ENCODE measurements at places on chromosomes 7 and 10. TPM values are rescaled to one million over a fixed set of nuclear protein-coding genes. Genes with fewer than 3 reads are reported as not detected.

Gene NSUN5
- total RNA-seq: 23.2 TPM

Gene NPC1L1
- total RNA-seq: 0.17 TPM

Gene TPST1
- total RNA-seq: 13.6 TPM

Gene NRG3
- 0.65 TPM for total RNA-seq

Gene MYL10
- not detected for total RNA-seq

Gene DNAJC9
- total RNA-seq: 9.3 TPM

Gene ARMC3
- not detected for total RNA-seq

Gene MMD2
- not detected for total RNA-seq

Gene FEZF1
- total RNA-seq: not detected

Gene TMEM140
- total RNA-seq: 19.9 TPM

Gene NUDCD3
- 86.7 TPM for total RNA-seq

GRCh38 chr10:93601774-93602162, 733 bp upstream of the RBP4 start:
- peaks cover 16% of the 10 kb centered on the region for H3K4me1 ChIP-seq
- no peak for DNase-seq
- H3K4me3 ChIP-seq: peak overlapping the region; percentile 55
- no peak overlapping the region for H3K27ac ChIP-seq

- H3K4me3 ChIP-seq: no peak overlapping the region
- no peaks in the 10 kb centered on the region for H3K36me3 ChIP-seq
- no peak overlapping the region for H3K27ac ChIP-seq
- H3K27me3 ChIP-seq: no peaks in the 10 kb centered on the region
- H3K4me1 ChIP-seq: peaks cover 22% of the 10 kb centered on the region
Measured at GRCh38 chr10:89646889-89647657, 2.0 kb upstream of the PANK1 start.

- H3K36me3 ChIP-seq: peaks cover 25% of the 10 kb centered on the region
- H3K27ac ChIP-seq: no peak overlapping the region
- no peak overlapping the region for H3K4me3 ChIP-seq
- H3K4me1 ChIP-seq: peaks cover 16% of the 10 kb centered on the region
Measured at GRCh38 chr7:149022756-149023360, 5.4 kb downstream of the PDIA4 start.

- no peak overlapping the region for H3K27ac ChIP-seq
- no peak overlapping the region for H3K4me3 ChIP-seq
- H3K4me1 ChIP-seq: no peaks in the 10 kb centered on the region
- H3K36me3 ChIP-seq: no peaks in the 10 kb centered on the region
- H3K27me3 ChIP-seq: no peaks in the 10 kb centered on the region
Measured at GRCh38 chr7:146131701-146132100, 15.1 kb downstream of the CNTNAP2 start.

DNA sequence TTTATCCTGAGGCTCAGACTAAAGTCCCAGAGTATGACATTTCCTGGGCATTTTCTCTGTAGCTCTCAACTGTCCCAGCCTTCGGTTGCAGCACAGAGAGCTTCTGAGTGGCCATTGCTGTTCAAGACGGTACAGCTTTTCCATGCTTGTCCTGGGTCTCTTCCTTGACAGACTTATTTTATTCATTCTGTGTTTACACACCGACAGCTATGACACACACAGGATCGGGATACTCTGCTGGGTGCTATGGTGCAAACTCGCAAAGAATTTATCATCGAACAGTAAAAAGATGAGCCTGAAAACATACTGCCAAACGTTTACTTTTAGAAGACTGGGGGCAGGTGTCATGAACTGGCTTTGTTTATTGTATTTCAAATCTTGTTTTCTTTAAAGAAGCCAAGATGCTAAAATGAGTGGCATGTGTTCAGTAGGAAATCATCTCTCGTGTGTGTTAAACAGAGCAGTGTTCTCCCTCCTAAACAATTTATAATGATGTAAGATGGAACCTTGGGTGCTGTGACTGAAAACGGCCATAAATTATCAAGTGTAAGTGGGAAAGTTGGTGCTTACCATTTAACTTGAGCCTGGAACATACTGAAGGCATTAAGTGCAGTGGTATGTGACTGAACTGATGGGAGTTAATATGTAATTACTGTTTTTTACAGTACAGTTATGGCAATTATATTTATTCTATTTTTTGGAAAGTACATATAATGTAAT, 120.8 kb downstream of the CELF2 start:
- H3K4me3 ChIP-seq: no peak overlapping the region
- peaks cover 17% of the 10 kb centered on the region for H3K4me1 ChIP-seq
- H3K36me3 ChIP-seq: no peaks in the 10 kb centered on the region
- no peak overlapping the region for H3K27ac ChIP-seq

DNA sequence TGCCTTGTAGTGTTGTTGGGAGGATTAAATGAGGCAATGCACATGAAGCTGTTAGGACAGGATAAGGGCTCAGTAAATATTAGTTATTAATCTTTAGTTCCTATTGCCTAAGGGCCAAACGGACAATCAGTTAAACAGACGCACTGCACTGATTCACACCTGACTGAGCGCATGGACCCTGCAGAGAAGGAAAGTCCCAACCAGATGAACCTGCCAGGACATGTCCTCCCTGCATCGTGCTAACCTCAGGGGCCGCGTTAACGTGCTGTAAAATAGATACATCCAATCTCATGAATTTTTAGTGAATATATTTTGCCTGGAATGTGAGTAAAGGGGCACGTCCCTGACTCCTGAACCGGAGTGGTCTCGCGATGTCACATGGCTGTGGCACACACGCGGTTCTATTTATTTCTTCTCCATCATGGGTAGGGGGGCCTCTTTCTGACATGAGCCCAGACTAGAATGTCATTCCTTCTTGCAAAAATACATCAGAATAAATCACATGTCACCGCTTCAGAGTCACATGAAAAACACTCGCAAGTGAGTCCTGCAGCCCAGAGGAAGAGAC, 12.3 kb downstream of the ADARB2 start:
- no peak overlapping the region for H3K4me3 ChIP-seq
- no peaks in the 10 kb centered on the region for H3K4me1 ChIP-seq
- H3K27ac ChIP-seq: no peak overlapping the region
- no peaks in the 10 kb centered on the region for H3K36me3 ChIP-seq

- no peaks in the 10 kb centered on the region for H3K27me3 ChIP-seq
- DNase-seq: no peak
- H3K27ac ChIP-seq: no peak overlapping the region
Measured at GRCh38 chr10:108868881-108869280, 1054.4 kb downstream of the XPNPEP1 start.

GRCh38 chr10:20891338-20891714, 5.8 kb downstream of the NEBL start:
- DNase-seq: no peak
- H3K27ac ChIP-seq: no peak overlapping the region
- H3K4me1 ChIP-seq: no peaks in the 10 kb centered on the region
- H3K36me3 ChIP-seq: no peaks in the 10 kb centered on the region
- no peak overlapping the region for H3K4me3 ChIP-seq

DNA sequence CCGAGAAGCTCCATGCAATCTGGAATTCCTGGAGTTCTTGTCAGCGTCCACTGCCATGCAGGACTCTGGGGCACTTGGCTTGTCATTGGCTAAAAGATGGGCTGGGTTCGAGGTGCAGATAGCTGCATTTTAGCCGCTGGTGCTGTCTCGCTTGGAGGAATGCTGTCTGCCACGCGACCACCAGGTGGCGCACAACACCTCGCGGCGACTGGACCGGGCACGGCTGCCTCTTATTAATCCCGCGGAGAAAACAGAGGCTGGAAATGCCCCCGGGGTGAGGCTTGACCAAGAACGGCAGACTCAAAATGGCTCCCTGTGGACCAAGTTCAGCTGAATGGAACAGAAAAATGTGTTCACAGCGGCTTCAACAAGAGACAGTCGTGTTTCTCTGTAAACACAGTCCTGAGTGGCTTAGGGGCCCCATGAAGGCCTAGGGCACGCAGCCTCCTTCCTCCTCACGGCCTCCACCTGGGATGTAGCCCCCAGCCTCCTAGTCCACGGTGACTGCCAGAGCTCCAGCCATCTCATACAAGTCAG, 46.2 kb downstream of the AOC1 start:
- no peak overlapping the region for H3K27ac ChIP-seq
- H3K36me3 ChIP-seq: no peaks in the 10 kb centered on the region
- H3K27me3 ChIP-seq: no peaks in the 10 kb centered on the region
- H3K4me3 ChIP-seq: no peak overlapping the region
- peaks cover 35% of the 10 kb centered on the region for H3K4me1 ChIP-seq

DNA sequence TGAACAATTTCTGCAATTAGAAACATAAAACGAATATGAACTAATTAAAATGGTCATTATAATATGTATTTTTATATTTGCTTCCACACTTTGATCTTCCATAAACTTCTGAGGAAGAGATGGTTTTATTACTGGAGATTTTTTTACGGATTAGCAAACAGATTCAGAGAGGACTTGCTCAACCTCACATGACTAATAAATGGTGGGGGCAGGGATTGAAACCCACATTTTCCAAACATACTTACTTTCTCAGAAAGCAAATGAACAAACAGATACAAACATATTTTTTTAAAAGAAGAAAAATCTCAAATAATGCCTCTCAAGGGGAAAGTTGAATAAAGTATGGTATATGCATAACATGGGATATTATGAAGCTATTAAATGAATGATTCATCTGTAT, 18.3 kb downstream of the ANKMY2 start:
- no peak overlapping the region for H3K27ac ChIP-seq
- H3K4me1 ChIP-seq: no peaks in the 10 kb centered on the region
- no peak for DNase-seq
- no peak overlapping the region for H3K4me3 ChIP-seq

- no peak overlapping the region for H3K27ac ChIP-seq
- no peaks in the 10 kb centered on the region for H3K27me3 ChIP-seq
- H3K36me3 ChIP-seq: no peaks in the 10 kb centered on the region
- DNase-seq: no peak
- H3K4me1 ChIP-seq: peaks cover 35% of the 10 kb centered on the region
Measured at GRCh38 chr7:69803699-69804516, 205.6 kb downstream of the AUTS2 start.

GRCh38 chr7:990933-991728, 8.2 kb downstream of the CYP2W1 start:
- DNase-seq: no peak
- H3K36me3 ChIP-seq: peaks cover 9% of the 10 kb centered on the region
- no peaks in the 10 kb centered on the region for H3K27me3 ChIP-seq
- no peak overlapping the region for H3K27ac ChIP-seq

DNA sequence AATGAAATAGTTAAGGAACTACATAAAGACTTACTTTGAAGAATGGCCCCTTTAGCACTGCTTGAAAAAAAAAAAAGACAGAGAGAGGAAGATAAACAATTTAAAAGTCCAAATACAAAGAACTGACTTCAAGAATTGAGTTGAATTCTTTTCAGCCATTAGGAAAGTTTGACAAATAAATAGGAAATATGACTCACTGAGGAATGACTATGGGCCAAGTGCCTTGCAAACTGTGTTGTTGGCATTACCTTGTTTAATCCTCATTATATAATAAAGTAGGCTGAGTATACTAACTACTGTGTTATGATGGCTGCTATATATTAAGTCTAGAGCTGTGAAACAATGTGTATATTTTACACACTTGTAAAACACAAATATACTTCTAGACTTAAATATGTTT, 151.1 kb downstream of the ELMO1 start:
- no peaks in the 10 kb centered on the region for H3K27me3 ChIP-seq
- H3K4me3 ChIP-seq: no peak overlapping the region
- H3K27ac ChIP-seq: peak overlapping the region; percentile 28
- no peak for DNase-seq

- no peak overlapping the region for H3K27ac ChIP-seq
- H3K36me3 ChIP-seq: no peaks in the 10 kb centered on the region
- H3K27me3 ChIP-seq: no peaks in the 10 kb centered on the region
- H3K4me1 ChIP-seq: peaks cover 4% of the 10 kb centered on the region
- no peak for DNase-seq
Measured at GRCh38 chr7:38584443-38585210, 46.5 kb downstream of the AMPH start.

DNA sequence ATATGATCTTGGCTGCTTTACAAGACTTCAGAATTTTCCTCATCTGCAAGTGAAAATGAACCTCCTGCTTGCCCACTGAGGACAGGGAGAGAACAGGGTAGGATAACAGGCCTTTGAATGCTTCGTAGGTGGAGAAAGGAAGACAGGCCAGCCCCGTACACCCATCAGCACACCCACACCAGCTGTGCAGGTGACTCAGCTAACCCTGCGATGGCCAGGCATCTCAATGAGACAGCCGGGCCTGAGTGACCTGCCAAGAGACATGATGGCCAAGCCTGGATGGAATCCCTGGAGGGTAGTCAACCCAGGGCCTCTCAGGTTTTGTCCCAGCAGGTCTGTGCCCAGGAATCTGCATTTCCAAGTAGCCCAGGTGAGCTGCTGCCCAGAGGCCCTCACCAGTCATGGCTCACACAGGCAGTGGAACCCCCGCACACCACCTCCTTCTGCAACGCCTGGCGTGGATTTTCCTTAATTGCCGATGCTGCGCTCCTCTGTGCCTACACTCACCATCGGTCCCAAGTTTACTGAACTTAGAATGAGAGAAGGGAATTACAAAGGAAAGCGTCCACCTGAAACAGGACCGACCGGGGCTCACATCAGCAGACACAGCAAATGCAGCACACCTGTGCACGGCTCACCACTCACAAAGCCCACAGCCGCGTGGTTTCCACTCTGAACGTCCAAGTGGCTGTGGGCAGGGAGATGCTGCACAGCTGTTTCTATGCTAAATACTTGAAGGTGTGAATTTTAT, 163.7 kb downstream of the DIP2C start:
- no peaks in the 10 kb centered on the region for H3K36me3 ChIP-seq
- H3K4me1 ChIP-seq: peaks cover 50% of the 10 kb centered on the region
- no peaks in the 10 kb centered on the region for H3K27me3 ChIP-seq
- H3K4me3 ChIP-seq: no peak overlapping the region
- DNase-seq: no peak
- no peak overlapping the region for H3K27ac ChIP-seq

- no peaks in the 10 kb centered on the region for H3K27me3 ChIP-seq
- H3K36me3 ChIP-seq: no peaks in the 10 kb centered on the region
- no peak for DNase-seq
Measured at GRCh38 chr7:144713850-144714249, 122.0 kb downstream of the TPK1 start.

GRCh38 chr7:30286749-30287148, 2.4 kb downstream of the ZNRF2 start:
- DNase-seq: no peak
- H3K36me3 ChIP-seq: no peaks in the 10 kb centered on the region
- H3K4me1 ChIP-seq: peaks cover 56% of the 10 kb centered on the region
- H3K27ac ChIP-seq: peak overlapping the region; percentile 100

DNA sequence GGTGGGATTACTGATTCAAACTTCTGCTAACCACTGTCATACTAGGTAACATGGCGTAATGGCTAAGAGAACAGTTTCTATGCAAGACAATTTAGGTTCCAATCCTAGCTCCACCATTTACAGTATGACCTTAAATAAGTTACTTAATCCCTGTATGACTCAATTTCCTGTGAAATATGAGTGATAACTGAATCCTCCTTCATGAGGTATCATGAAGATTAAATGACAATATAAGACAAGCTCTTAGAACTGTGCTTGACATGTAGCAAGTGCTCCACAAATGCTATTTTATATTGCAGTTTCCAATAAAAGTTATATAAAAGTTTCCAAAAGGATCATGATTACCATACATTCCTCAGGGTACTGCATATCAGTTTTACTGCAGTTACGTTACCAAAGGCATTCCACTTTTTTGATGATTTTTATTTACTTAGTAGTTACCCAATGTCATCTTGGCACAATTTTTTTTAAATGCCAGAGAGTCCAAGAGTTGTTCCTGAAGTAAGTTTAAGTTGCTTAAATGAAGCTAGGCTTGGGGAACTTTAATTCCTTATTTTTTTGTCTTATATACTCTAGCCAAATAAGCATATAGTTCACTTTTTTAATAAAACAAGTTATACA, 7.1 kb downstream of the DOCK4 start:
- peaks cover 14% of the 10 kb centered on the region for H3K4me1 ChIP-seq
- no peak for DNase-seq
- no peak overlapping the region for H3K4me3 ChIP-seq
- no peaks in the 10 kb centered on the region for H3K36me3 ChIP-seq

GRCh38 chr7:66741-67140, 125.6 kb upstream of the FAM20C start:
- no peak overlapping the region for H3K27ac ChIP-seq
- H3K27me3 ChIP-seq: no peaks in the 10 kb centered on the region
- H3K36me3 ChIP-seq: no peaks in the 10 kb centered on the region
- DNase-seq: no peak
